ENCODE measurements at places on chromosomes 7 and 10. TPM values are rescaled to one million over a fixed set of nuclear protein-coding genes. Genes with fewer than 3 reads are reported as not detected.
A peak's percentile ranks its signal among the peaks of the same experiment; 100 is the strongest.

DNA sequence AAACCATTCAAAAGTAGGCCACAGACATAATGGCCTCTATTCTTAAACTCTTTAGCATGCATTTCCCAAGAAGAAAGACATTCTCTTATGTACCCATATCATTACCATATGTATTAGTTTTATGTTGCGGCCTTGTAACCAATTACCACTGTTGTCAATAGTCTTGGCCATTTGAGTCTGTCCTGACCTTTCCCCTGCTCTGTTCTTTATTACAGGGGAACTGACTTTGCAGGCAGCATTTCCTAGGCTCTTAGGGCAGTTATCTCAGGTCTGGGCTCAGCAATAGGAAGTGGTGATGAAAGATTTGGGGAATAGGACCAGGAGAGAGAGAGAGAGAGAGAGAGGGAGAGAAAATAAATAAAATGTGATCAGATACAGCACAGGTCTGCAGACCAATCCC, 194.5 kb upstream of the LRGUK start:
- DNase-seq, result no peak

GRCh38 chr10:43748560-43748959, 99.9 kb upstream of the ZNF32 start:
- DNase-seq, result no peak

DNA sequence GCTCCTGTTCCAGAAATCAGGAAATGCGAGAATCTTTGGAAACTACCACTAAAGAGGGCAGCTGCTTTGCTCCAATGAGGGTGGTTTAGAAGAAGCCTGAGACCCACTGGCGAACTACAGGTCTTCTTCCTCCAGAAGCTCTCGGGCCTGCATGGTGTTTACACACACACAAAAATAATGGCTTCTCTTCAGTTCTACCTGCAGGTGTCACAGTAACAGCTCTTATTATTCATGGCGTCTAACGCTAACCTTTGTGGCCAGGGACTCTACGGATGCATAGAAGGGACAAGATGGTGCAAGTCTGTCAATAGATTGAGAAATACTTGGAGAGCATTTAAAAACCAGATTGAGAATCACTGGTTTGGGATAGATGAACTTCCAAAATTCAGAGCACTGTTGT, 22.4 kb downstream of the GPR141 start:
- no peak for DNase-seq

GRCh38 chr7:47377741-47378140, 204.2 kb downstream of the TNS3 start:
- DNase-seq, result no peak

DNA sequence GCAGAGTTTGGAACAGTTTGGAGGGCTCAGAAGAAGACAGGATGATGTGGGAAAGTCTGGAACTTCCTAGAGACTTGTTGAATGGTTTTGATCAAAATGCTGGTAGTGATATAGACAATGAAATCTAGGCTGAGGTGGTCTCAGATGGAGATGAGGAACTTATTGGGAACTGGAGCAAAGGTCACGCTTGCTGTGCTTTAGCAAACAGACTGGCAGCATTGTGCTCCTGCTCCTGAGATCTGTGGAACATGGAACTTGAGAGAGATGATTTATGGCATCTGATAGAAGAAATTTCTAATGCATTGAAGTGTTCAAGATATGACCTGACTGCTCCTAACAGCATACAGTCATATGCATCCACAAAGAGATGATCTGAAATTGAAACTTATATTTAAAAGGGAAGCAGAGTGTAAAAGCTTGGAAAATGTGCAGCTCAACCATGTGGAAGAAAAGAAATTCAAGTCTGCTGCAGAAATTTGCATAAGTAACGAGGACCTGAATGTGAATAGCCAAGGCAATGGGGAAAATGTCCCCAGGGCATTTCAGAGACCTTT, 186.9 kb upstream of the PHYHIPL start:
- no peak for DNase-seq

DNA sequence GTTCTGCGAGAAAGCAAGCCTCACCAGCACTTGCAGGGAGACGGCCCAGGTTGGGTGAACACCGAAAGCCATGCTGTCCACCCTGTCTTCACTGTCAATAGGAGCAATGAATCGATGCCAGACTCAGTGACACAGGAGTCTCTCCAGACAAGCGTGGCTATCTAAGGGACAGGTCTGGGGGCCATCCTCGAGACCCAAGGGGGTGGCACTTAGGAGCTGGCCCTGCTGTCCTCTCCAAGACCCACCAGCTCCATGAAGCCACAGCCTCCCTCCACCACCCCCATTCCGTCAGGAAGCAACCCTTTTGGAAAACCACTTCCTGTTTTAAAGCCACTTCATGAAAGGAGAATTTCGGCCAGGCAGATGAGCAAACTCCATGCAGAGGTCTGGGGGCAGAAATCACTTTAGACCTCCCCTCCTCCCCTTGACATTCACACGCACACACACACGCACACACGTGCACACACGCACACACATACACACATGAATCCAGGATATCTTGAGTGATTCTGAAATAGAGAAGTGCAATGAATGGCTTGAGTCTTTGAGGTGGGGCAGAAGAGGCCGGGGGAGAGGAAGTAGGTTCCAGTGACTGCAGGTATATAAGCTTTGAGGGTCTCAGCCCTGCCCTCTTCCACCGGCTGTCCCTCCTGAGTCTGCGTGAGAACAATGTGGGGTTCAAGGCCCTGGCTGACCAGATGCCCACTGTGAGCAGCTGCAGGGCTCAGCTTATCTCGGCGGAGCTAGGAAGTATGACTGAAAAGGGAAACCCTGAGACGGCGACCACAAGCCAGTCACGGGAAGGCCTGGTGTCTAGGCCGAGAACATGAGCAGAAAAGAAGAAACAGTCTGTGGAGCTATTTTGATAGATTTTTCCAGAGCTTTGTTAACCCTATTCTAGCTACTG, 25.0 kb downstream of the RGS10 start:
- DNase-seq, result no peak

- DNase-seq, result no peak
Observed at GRCh38 chr7:26376175-26376917, 84.7 kb downstream of the SNX10 start.

- DNase-seq, result no peak
Observed at GRCh38 chr7:142787034-142787768, 16.4 kb downstream of the PRSS2 start.

Gene GRID1
- total RNA-seq, result under 0.01 TPM

- peak; percentile 23 for DNase-seq
Observed at GRCh38 chr10:110040767-110041478, 33.1 kb downstream of the ADD3 start.

Gene ABCB1
- total RNA-seq, result 1.8 TPM

Gene COMTD1
- 26.3 TPM for total RNA-seq

Gene VWDE
- 14.2 TPM for total RNA-seq

DNA sequence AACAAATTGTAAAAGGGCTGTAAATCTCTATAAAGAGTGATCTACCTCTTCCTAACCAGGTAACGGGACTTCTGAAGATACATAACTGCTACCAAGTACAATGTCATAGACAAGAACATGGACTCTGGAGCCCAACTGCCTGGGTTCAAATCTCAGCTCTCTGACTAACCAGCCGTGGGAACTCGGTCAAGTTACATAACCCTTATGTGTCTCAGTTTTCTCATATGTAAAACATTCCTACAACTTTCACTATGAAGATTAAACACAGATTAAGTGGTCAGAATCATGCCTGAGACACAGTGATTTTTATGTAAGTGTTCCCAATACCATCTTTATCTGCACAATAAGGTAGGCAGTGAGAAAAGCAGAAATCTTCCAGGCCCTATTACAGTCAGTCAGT, 52.6 kb downstream of the ITGB1 start:
- DNase-seq, result no peak

GRCh38 chr10:49001402-49001801, 61.8 kb upstream of the LRRC18 start:
- DNase-seq, result no peak

- DNase-seq, result no peak
Observed at GRCh38 chr10:4865945-4866661, 40.1 kb downstream of the AKR1E2 start.

Gene CALU
- total RNA-seq, result 232 TPM

DNA sequence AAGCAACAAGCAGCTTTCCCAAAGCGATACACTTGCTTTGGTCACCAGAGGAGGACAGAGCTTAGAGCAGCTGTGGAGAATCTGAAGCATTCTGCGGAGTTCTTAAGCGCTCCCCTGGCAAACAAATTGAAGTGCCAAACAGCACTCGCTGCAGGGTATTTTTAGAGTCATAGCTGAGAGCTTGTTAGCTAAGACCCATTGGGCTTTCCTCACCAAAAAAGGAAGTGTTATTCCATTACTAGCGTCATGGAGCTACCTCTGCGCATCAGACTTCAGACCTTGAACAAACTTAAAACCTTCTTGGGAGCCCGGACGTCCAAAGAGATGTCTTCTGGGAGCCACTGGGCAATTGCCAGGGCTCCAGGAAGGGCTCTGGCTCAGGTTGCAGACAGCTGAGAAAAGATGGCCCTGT, 23.2 kb upstream of the BMPR1A start:
- DNase-seq, result no peak

DNA sequence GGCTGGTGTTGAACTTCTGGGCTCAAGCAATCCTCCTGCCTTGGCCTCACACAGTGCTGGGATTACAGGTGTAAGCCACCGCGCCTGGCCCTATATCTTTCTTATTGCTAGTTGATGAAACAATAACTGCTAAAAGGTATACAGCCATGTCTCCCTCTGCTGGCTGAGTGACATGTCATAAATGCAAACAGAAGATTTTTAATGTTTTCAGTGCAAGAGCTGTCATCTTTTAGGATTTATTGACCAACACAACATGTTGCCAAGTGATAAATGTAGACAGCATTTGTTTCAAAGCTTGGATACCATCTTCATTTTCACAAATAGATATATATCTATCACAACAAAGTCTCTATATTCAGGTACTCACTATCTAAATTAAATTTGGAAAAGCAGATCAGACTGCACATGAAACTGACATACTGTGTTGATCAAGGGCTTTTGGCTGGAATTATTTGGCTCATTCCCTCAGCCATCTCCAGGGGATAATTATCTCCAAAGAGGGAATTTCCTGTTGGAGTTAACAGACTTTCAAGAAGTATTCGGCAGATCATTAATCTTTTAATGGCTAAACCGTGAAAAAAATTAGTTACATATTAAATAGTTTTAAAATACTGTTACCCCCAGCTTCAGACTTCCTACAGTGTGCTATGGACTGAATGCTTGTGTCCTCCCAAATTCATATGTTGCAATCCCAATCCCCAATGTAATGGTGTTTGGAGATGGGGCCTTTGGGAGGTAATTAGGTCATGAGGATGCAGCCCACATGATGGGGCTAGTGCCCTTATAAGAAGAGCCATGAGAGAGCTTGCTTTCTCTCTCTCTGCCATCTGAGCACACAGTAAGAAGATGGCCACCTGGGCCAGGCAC, 41.3 kb upstream of the SRPK2 start:
- DNase-seq, result peak; percentile 39

DNA sequence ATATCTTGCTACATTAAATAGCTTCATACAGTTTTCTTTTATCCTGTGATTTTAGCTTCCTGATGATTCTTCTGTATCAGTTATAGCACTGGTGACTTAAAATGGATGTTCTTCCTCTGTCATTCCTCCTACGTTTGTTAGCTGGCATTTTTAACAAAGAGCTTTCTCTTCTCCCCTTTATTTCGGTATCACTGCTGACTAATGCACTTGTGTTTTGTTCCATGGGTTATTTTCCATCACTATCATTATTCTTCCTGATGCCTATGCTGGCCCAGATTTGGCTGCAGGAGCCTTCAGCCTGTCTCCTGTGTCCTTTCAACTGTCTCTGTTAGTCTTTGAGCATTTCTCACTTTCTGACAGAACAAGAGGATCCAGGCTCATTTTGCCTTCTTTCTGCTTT, 13.1 kb downstream of the BMS1 start:
- DNase-seq, result no peak

DNA sequence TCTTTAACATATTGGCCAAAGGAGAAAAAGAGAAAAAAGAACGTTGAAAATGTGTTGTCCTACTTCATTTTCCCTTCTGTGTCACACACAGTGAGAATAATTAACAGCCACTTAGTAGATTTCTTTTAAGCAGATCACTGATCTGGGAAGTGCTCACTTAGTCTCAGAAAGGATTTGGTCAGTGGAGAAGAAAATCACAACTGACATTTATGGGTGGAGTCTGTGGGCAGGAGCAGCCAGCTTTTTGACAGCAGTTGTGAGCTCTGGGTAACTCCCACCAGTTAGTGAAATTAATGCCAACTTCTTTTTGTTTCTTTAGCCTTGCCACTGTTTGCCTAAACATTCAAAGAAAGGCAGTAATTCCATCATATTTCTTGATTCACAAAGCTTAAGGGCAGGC, 49.7 kb downstream of the CDK14 start:
- DNase-seq, result no peak

Gene ENO4
- not detected for total RNA-seq

All from mammary epithelial cell (primary cell).